ENCODE measurements at places on chromosomes 3 and 15.

DNA sequence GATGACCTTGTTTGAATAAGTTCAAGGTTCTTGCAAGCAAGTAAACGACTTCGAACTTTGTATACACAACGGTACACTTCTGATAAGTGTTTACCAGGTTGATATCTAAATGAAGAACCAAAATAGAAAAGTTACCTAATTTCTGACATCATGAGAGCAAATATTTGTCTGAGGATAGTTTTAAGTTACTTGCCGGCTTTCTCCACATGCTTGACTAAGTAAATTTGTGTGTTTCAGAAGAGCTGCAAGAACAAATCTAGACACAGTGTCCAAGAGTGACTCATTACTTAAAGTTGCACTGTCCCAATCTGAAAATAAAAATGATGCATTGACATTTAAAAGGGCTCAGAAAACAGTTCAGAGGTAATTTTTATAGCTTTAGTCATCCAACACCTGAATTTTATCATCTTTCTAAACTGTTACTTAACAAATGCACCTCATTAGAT lies 115.1 kb downstream of the HERC1 start:
- no peak for DNase-seq

GRCh38 chr15:70362886-70363285 lies 265.2 kb upstream of the TLE3 start:
- DNase-seq = peak; percentile 75

- no peak for DNase-seq
Observed at GRCh38 chr3:101884776-101885175, 35.5 kb downstream of the NFKBIZ start.

DNA sequence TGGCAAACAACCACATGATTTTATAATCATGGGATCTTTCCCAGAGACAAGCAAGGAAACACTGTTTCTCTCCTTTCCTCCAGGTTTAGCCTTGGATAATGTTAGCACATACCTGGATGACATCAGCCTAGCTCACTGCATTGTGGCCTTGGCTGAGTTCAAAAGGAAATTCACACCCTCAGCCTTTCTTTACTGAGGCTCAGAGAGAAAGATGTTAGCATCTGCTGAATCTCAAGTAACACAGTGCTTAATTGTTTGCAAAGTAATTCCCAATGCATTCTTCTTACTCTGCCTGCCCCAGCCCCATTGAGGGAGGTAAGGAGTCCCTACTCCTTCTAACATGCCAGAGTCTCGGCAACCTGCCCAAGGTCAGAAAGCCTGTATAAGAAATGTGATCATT lies 432.2 kb upstream of the LMCD1 start:
- DNase-seq = no peak

DNA sequence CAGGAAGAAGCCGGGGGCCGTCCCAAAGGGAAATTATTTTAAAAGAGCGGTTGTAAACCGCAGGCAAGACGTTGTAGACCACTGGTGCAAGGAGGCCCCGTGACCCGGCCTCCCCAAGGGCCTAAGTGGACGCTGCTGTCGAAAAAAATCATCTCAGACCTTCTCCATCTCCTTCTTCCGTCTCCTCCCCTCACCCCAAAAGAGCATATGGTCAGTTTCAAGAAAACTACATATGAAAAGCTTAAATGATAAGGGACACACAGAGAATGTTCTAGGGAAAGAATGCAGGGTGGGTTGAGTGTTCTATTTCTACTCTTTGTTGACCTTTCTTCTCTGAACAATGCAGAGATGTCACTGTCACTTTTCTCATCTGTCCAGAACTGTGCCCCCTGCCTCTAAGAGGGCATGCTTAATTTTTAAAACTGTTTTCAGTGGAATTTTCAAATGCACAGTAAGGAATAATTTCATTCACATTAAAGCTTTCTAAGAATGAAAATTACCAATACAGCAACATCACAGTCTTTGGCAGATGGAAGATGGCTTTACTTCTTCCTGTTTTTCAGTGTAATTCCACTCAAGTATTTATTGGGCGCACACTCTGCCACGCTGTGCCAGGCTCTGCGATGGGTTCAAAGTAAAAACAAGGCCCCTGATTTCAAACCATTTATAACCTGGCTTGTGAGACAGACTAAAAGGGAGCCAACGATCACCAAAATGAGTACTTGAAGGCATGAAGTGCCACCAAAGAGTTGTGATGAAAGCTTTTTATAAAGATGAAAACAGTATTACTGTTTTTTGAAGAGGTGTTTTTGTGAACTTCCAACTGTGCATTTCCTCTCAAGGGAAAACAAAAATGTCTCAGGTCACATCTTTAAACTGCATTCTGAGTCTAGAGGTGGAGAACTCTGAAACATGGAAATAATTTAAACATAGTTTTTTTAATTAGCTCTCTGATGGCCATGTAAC lies 891 bp upstream of the TOP2B start:
- peak; percentile 23 for DNase-seq

GRCh38 chr3:44883213-44883955 lies 9.0 kb downstream of the TGM4 start:
- DNase-seq = no peak

- DNase-seq = no peak
Observed at GRCh38 chr3:185732782-185733181, 92.1 kb downstream of the IGF2BP2 start.

GRCh38 chr3:118705487-118706219 lies 329.0 kb downstream of the IGSF11 start:
- DNase-seq = no peak

GRCh38 chr3:149179220-149179619 lies 42.4 kb downstream of the CP start:
- DNase-seq = no peak

DNA sequence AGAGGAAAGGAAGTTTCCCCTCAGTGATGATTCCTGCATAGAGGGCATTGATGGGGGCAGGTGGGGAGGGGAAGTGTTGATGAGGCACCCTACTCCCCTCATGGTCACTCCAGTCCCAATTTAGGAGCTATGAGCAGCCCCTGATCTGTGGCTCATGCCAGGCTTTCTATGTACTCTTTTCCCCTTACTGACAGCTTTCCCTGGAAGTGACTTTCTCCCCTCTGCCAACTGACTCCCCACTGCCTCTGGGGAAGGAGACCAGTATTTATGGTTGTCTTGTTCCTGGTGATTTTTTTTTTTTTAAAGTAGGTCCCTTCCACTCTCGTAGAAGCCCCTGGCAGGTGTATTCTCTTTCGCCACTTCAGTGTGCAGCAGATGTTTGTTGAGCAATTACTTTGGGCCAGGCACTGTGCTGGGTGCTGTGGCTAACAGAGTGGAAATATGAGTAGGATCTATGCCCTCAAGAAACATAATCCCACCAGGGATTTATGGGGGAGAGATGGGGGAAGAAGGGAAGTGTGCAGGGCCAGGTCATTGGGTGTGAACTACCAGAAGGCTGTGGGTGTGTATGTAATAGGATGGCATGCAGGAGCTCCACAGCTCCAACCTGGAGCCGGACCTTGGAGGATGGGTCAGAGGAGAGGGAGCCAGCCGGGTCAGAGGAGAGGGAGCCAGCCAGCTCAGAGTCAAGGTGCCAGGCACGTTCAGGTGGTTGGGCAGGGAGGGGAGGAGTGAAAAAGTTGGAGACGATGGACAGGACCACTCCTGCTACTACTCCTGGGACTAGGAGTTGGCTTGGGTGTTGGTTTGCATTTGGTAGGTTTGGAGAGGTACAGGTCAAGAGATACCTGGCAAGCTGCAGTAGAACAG lies 3.5 kb downstream of the SMAD6 start:
- no peak for DNase-seq

DNA sequence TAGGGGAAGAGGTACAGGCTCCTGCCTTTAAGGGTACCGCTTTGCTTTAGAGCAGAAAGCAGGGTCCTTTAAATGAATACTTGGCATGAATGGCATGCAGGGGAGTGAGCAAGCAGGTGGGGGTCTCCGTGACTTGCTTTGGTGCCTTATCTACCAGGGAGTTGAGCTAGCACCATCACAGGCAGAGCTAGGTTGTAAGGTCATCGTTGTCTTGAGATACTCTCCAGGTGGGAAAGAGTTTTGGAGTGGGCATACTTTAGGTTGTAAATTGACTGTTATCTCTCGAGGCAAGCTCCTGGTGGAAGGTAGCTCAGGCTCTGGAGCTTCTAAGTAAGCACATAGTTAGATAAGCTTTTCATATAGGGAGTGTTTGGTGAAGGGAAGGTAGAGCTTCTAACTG lies 5.6 kb downstream of the GASK1A start:
- DNase-seq = no peak

- no peak for DNase-seq
Observed at GRCh38 chr3:52341123-52341522, 25.0 kb downstream of the DNAH1 start.

DNA sequence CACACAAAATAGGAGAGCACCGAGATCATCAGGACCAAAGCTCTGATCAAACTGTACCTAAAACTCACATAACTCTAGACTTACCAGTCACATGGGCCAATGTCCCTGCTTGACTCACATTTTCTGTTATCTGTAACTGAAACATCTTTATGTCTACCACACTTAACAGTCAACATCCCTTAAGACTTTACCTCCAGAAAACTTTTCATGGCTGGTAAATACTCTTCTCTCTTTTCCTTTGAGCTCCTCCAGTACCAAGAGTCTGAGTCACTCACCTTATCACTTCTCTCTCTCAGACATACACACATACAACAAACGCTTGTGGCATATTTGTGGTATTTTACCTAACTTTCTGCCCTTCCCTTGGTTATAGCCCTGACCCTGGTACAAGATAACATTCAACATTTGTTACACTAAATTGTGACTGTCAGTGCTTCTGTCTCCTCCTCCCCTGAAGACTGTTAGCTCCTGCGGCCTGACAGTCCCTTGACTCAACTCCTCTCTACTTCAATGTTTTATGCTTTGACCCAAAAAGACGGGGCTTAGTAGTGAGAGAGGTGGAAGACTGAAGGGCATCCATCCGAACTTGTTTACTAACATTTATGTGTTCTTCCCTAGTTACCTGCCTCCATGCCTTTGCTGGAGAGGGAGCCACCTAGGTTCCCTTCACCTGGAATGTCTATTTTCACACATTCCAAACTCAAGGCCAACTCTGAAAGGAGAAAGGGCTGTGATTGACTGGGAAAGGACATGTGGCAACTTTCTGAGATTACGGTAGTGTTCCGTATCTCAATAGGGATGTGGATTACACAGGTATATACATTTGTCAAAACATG lies 3.7 kb upstream of the EFHB start:
- no peak for DNase-seq

GRCh38 chr15:39106950-39107349 lies 473.9 kb upstream of the THBS1 start:
- no peak for DNase-seq

DNA sequence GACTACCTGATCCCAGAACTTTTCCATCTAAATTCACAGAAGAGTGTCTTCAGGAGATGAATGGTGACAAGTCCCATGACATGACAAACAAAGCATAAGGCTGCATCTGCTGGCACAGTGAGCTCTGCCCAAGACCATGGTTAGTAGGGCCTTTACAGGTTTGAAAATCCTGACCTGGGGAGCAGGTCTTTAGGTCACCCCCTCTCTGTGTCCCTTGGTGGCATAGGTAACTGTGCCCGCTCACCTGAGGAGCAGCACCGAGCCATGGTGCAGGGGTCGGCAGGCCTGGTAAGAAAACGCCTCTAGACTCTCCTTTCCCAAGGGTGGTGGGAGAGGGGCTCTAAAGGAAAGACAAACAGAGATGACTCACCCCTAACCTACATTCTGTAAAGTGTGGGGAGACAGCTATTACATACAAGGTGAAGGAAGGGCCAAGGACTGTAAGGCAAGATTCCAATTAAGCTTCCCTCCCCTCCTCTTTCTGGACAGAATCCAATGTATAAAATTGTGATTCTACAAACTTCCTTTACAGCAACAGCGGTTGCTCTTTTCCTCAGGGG lies 74.0 kb downstream of the SATB1 start:
- no peak for DNase-seq

- no peak for DNase-seq
Observed at GRCh38 chr3:72487946-72488737, 360.1 kb downstream of the SHQ1 start.

All from stomach (tissue), 19 donors.